ENCODE measurements at places on chromosomes 2 and 18.

DNA sequence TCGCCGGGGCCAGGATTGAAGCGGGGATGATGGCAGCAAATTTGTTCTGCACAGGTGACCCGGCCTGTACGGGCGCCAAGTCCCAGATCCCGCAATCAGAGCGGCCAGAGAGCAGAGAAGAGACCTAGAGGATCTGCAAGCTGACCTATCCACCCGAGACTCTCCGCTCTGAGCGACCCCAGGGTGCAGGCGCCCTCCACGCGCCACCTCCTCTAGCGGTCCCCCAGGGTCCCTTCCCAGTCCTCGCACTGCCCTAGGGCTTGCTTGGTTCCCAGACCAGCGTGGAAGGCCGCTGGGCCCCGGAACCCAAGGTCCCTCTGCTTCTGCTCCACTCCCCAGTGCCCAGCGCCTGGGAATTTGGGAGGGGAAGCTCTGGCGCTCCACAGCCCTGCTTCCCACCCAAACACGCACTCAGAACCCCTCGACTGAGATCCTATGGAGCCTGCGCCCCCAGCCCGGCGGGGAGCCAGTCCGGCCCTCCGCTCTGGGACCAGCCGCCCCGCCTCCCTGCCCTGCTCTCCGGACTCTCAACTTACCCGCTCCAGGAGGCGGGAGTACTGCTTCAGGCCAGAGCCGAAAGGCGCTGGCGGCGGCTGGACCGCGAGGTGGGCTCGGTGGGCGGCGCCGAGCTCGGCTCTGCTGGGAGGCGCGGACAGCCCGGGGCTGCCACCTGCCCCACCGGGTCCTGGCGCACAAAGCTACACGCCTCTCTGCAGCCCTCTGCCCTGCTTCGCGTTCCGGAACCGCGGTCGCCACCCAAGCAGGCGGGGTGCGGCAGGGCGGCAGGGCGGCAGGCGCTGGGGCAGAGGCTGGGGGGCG, 3.0 kb upstream of the SIX3 start:
- DNase-seq, result no peak

DNA sequence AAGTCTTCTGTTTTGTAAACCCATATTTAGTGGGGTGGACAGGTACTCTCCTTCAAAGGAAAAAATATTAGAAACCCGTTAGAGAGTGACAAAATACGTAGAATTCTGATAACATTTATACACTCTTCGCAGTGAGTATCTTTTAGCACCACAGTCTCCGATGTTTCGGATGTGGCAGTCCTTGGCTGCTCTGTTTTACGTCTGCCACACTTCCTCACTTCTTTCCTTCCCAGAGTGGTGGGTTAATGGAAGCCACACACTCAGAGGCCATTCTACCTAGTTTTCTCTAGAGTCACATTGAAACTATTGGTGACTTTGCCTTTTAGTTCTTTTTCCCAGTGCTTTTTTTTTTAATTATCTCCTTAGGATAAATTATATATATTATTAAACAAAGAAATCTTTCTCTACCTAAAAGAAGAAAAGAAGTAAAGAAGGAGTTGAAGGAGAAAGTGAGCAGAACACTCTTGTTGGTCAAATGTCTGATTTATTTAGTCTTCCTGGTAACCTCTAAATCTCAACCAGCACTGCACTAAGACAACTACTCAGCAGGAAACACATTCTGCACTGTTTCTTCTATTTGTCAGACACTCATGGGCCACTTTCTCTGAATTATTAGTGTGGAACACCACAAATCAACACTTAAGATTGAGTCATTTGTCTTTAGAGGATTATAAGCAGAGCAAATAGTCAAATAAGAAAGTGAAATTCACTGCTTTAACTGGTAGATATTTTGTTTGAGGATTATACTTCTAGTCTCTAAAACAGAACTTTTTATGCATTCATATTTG, 451.3 kb upstream of the TMEFF2 start:
- DNase-seq, result no peak

DNA sequence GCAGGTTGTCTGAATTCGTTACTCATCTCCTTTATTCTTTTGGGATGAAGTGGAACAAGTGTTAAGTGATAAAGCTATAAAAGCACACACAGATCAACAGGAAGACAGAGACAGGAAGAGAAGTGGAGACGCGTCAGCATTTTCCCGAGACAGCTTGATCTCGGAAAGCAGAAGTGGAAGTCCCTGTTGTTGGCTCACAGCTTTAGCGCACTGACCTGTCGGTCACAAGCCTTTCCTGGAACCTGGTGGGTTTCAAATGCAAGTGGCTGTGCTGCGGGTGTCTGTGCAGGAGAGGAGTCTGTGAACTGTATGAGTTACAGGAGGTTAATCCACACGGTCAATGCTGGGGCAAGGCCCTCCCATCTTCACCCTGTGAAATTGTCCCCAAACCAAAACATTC, 116.6 kb upstream of the PELI1 start:
- no peak for DNase-seq

DNA sequence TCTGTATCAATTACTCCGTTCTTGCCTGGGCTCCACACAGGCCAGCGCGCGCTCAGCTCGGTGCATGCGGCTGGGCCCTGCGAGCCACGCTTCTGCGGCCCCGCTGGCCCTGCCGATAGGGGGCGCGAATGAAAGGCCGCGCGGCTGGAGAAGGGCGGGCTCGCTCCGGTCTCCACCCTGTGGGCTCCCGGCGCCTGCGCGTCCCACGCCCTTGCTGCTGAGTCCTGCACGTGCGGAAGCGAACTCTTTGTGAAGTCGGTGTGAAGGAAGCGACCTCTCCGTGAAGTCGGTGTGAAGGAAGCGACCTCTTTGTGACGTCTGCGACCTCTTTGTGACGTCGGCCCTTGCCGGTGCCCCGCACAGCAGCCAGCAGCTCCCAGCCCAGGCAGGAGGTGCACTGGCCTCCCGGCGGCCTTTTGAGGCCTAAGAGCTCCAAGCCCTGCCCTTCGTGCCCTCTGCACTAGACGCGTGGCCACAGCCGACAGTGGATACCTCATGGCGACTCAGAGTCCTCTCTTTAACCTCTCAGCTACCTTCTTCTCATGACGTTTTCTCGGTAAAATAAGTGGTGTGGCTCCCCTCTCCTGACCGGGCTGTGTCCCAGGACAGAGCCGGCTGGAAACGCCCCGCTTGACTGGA, 391.9 kb upstream of the RAB6C start:
- DNase-seq, result no peak

GRCh38 chr2:86661333-86661732, 37.7 kb upstream of the RNF103 start:
- no peak for DNase-seq

All from stimulated activated CD8-positive, alpha-beta memory T cell treated with anti-CD3 and anti-CD28 coated beads, Interleukin-2, amount 100 ng/mL, for 1 hour (primary cell).